ENCODE measurements at places on chromosomes 12 and 14.

DNA sequence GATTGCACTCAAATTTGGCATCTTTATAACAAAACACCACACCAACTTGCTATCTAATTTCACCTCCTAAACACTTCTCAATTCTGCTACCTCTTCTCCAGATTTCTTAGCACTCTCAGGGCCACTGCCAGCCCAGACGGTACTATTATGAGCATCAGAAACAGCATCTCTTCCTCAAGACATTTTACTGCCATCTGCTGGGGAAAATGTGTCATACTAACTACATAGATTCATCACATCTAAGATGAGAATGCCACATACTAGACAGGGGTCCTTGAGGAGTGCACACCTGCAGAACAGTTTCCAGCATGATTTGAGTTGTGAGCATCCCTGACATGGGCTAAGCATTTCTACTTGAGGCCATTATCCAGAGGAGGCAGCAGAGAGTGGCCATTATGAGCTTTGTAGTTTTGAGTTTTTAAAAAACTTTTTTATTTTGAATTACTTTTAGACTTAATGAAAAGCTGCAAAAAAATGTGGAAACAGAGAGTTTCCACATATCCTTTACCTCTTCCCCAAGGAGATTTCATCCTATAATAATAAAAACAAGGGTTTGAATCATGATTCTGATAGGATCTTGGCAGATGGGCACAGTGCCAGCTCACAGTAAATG, 15.1 kb upstream of the GRIP1 start:
- DNase-seq: peak; percentile 12

- DNase-seq: no peak
These were observed 166.2 kb downstream of the PIK3C2G start for GRCh38 chr12:18427520-18427919.

GRCh38 chr14:97866664-97867063, 1069.5 kb downstream of the VRK1 start:
- no peak for DNase-seq

DNA sequence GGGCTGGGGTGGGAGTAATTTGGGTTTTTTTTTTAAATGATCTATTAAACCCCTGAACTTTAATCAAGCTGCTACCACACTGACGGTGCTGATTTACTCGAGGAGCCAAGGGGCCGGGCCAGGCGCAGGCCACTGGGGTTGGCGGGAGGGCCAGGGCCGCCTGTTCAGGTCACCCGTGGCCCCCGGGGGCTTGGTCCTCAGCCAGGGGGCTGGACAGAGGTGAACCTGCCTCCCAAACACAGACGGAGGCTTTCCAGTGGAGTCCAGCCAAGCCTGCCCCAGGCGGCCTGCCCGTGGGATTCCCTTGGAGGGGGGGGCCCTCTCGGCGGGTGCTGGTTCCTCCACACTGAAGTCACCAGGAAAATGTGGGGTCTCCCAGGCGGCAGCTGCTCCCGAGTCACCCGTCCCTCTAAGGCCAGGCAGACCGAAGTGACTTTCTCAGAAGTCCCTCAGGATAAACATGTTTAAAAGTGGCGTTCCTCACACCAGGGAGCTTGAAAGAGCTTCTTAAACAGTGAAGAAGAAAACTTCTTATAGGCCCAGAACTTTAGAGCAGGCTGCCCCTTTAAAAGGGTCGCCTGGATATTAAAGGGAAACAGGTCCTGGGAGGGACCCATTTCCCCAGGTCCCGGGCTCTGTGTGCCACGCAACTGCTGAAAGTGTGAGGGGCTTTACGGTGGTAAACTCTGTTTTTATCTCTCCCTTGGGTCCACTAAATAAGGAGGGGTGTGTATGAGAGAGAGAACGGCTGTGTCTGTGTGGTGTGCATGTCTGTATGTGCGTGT, 167.2 kb upstream of the GSC start:
- DNase-seq: no peak
